Sigmoid colon (tissue), 7 donors: ENCODE measurements at places on chromosomes 7 and 10. TPM values are rescaled to one million over a fixed set of nuclear protein-coding genes. Genes with fewer than 3 reads are reported as not detected.

Gene OPN1SW
- total RNA-seq, result not detected

Gene HOXA3
- 14.3 TPM for total RNA-seq

GRCh38 chr7:42869131-42870020, 42.5 kb downstream of the C7orf25 start:
- DNase-seq, result no peak

Gene SRGN
- total RNA-seq, result 83.5 TPM

DNA sequence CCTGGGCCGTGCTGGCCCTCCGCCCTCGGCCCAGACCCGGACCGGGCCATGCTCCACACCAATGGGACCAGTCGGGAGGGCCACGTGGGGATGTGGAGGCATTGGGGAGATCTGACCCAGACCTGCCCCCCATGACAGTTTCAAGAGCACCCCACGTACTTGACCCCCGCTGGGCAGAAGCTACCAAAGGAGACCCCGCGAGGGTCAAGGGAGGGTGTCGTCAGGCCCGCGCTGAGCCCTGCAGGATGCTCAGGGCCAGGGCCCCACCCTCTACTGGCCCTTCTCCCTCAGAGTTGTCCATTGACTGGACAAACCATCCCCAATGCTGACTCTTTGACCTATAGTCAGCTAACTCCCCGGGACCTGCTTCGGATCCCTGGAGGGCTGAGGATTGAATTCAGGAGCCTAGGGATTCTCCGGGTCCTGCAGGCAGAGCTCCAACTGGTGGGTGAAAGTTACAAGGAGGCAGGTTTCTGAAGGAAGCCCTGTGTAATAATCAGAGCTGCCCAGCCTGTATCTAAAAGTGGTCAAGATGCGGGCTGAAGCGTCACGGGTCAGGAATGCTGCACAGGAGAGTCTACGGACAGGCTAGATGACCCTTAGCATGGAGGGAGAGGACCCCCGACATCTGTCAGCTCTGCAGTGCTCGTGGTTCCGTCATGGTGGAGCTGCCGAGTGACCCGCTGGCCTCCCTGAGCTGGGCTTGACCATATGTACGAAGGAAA, 498 bp upstream of the CALHM2 start:
- no peak for DNase-seq

Gene CREB5
- 42.1 TPM for total RNA-seq
